ENCODE measurements at places on chromosomes 1 and 21.
A peak's percentile ranks its signal among the peaks of the same experiment; 100 is the strongest.

GRCh38 chr1:44301442-44301841 is 53.6 kb downstream of the ERI3 start:
- H3K27me3 ChIP-seq: no peaks in the 10 kb centered on the region
- no peak overlapping the region for H3K4me3 ChIP-seq

- no peak overlapping the region for H3K27ac ChIP-seq
- no peaks in the 10 kb centered on the region for H3K36me3 ChIP-seq
- DNase-seq: no peak
- H3K27me3 ChIP-seq: peaks cover 9% of the 10 kb centered on the region
- H3K4me3 ChIP-seq: no peak overlapping the region
Measured at GRCh38 chr1:27954186-27954585, 5.6 kb upstream of the XKR8 start.

DNA sequence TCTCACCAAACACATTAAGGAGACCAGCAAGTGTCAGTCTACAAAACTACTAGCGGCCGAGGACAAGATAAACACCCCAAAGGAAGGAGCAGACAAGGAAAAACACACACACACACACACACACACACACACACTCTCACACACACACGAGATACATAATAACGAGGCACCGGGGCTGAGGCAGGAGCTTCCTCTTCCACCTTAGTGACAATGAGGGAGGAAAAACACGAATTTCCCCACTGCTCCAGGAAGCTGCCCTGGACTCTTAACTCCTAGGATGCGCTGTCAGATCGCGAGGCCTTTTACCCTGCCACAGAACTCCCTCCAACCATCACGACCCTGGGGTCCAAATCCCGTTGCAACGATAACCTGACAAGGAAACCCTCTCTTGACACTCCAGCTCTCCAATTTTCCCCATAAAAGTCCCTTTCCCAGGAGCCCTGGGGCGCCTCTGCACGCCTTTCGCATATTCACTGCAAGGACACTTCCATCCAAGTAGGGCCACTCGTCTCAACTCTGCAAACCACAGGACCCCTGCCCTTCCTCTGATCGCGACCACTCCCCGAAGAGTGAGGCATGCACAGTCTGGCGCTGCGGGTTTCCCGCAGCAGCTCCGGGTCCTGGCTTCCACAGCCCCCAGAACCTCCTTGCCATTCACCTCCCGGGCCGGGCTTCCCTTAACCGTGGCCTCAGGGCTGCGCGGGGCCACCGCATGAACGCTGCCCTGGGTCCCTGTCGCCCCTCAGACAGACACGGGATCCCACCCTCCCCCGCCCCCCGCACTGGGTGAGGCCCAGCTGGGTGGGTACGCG is 581 bp downstream of the ETV3 start:
- peak overlapping the region; percentile 92 for H3K27ac ChIP-seq
- peak overlapping the region; percentile 95 for H3K4me3 ChIP-seq
- peaks cover 61% of the 10 kb centered on the region for H3K4me1 ChIP-seq
- DNase-seq: peak; percentile 35
- H3K36me3 ChIP-seq: peaks cover 51% of the 10 kb centered on the region

GRCh38 chr1:86704972-86705664 is 742 bp downstream of the SH3GLB1 start:
- DNase-seq: peak; percentile 46
- peak overlapping the region; percentile 98 for H3K27ac ChIP-seq
- H3K4me3 ChIP-seq: peak overlapping the region; percentile 99
- no peaks in the 10 kb centered on the region for H3K27me3 ChIP-seq

DNA sequence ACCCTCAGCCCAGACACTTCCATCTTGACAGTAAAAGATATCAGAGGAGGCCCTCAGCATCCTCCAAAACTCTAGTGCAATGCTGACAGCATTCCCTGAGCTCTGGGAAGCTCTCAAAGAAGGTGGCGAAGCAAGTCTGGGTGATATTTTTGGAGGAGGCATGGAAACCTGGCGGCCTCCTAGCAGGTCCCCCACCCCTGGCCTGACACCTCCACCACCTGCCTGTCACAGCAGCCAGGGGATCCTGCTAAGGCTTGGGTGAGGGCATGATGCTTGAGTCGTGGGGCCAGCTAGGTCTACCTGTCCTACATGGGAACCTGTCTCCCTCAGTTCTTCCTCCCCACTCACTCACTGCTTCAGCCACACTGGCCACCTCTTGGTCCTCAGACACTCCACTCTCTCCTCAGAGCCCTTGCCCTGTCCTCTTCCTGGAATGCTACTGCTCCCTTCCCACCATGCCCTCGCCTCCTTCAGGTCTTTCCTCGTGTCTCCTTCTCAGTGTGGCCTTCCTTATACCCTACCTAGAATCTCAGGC is 8.5 kb downstream of the DHRS3 start:
- peaks cover 73% of the 10 kb centered on the region for H3K4me1 ChIP-seq
- no peak overlapping the region for H3K4me3 ChIP-seq
- no peaks in the 10 kb centered on the region for H3K27me3 ChIP-seq
- no peak overlapping the region for H3K27ac ChIP-seq
- no peak for DNase-seq
- peaks cover 89% of the 10 kb centered on the region for H3K36me3 ChIP-seq

DNA sequence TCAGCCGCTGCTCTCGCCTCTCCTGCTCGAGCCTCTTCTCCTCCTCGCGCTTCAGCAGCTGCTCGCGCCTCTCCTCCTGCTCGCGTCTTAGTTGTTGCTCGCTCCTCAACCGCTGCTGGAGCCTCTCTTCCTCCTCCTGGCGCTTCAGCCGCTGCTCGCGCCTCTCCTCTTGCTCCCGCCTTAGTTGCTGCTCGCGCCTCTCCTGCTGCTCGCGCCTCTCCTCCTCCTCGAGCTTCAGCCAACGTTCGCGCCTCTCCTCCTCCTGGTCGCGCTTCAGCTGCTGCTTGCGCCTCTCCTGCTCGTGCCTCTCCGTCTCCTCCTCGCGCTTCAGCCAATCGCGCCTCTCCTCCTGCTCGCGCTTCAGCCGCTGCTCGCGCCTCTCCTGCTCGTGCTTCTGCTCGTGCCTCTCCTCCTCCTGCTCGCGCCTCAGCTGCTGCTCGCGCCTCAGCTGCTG is 3.7 kb downstream of the TCHH start:
- peak; percentile 48 for DNase-seq
- H3K4me1 ChIP-seq: peaks cover 5% of the 10 kb centered on the region
- H3K4me3 ChIP-seq: no peak overlapping the region
- peaks cover 21% of the 10 kb centered on the region for H3K27me3 ChIP-seq
- no peaks in the 10 kb centered on the region for H3K36me3 ChIP-seq
- no peak overlapping the region for H3K27ac ChIP-seq

- peaks cover 56% of the 10 kb centered on the region for H3K4me1 ChIP-seq
- peak; percentile 91 for DNase-seq
- peaks cover 54% of the 10 kb centered on the region for H3K36me3 ChIP-seq
- no peaks in the 10 kb centered on the region for H3K27me3 ChIP-seq
- peak within 1 kb of the TSS; percentile 96 for H3K27ac ChIP-seq
Measured at GRCh38 chr1:151059109-151060006, at the start of gene CDC42SE1. Gene CDC42SE1 (minus strand): TSS chr1:151059622. CDS start chr1:151055730, 3,892 bp downstream.

- no peaks in the 10 kb centered on the region for H3K36me3 ChIP-seq
- H3K4me1 ChIP-seq: no peaks in the 10 kb centered on the region
- no peaks in the 10 kb centered on the region for H3K27me3 ChIP-seq
- H3K4me3 ChIP-seq: no peak overlapping the region
Measured at GRCh38 chr1:117857418-117857817, 72.0 kb downstream of the GDAP2 start.

DNA sequence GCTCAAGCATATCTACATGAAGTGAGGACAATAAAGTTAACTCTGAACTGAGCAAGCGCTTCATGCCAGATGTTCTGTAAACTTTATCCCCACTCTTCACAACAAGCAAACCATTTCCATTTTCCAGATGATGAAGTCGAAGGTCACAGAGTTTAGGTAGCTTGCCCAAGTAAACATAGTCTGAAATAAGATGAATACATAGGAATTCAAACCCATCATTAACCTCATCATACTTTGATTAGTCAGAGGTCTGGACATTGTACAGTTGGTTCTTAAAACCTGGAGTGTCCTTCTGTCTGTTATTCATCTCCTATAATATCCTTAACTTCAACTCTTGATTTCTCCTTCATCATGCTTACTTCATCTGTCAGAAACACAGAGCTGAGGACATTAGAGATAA is 180.3 kb upstream of the C8B start:
- H3K4me3 ChIP-seq: no peak overlapping the region
- DNase-seq: no peak
- no peak overlapping the region for H3K27ac ChIP-seq

- H3K27ac ChIP-seq: no peak overlapping the region
- no peaks in the 10 kb centered on the region for H3K36me3 ChIP-seq
- no peak overlapping the region for H3K4me3 ChIP-seq
- H3K27me3 ChIP-seq: no peaks in the 10 kb centered on the region
- no peak for DNase-seq
Measured at GRCh38 chr1:178055093-178055492, 38.8 kb upstream of the RASAL2 start.

- H3K4me3 ChIP-seq: no peak overlapping the region
- H3K4me1 ChIP-seq: no peaks in the 10 kb centered on the region
- H3K27ac ChIP-seq: no peak overlapping the region
Measured at GRCh38 chr1:193794239-193794638, 607.8 kb upstream of the B3GALT2 start.

GRCh38 chr1:246533371-246533905 is 26.4 kb upstream of the SMYD3 start:
- no peak overlapping the region for H3K27ac ChIP-seq
- no peak for DNase-seq
- peaks cover 8% of the 10 kb centered on the region for H3K36me3 ChIP-seq
- H3K4me1 ChIP-seq: peaks cover 2% of the 10 kb centered on the region
- no peak overlapping the region for H3K4me3 ChIP-seq
- H3K27me3 ChIP-seq: no peaks in the 10 kb centered on the region

DNA sequence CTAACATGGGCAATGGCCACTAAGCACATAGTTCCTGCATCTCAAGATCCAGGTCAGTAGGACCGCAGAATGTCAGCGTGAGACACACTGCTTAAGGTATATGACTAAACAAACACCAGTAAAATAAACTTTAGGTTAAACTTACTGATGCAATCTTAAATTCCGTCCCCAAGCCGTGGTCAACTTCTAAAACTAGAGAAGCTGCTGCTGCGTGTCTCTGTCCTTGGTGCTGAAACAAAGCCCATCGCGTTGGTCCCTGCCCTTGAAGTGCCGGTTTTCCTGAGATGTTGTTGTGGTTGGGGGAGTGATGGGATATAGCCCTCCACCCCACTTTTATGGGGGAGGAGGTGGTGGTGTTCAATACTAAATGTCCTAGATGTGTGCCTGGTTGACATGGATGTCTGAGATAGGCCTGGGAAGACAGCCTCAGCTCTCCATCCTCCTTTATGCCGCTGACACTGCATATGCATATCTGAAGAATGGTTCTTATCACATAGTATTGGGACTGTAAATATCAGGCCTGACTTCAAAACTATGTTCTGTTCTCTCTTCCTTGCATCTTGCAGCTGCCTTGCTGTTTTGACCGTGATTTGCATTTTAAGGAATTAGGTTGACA is 72.0 kb upstream of the KCNA3 start:
- no peak overlapping the region for H3K27ac ChIP-seq
- no peak overlapping the region for H3K4me3 ChIP-seq
- H3K36me3 ChIP-seq: no peaks in the 10 kb centered on the region
- DNase-seq: peak; percentile 82
- H3K4me1 ChIP-seq: no peaks in the 10 kb centered on the region
- peaks cover 32% of the 10 kb centered on the region for H3K27me3 ChIP-seq

- H3K36me3 ChIP-seq: no peaks in the 10 kb centered on the region
- H3K27ac ChIP-seq: no peak overlapping the region
- peaks cover 4% of the 10 kb centered on the region for H3K4me1 ChIP-seq
- no peak for DNase-seq
- no peak overlapping the region for H3K4me3 ChIP-seq
- peaks cover 40% of the 10 kb centered on the region for H3K27me3 ChIP-seq
Measured at GRCh38 chr1:22705586-22705985, 5.1 kb upstream of the EPHB2 start.

DNA sequence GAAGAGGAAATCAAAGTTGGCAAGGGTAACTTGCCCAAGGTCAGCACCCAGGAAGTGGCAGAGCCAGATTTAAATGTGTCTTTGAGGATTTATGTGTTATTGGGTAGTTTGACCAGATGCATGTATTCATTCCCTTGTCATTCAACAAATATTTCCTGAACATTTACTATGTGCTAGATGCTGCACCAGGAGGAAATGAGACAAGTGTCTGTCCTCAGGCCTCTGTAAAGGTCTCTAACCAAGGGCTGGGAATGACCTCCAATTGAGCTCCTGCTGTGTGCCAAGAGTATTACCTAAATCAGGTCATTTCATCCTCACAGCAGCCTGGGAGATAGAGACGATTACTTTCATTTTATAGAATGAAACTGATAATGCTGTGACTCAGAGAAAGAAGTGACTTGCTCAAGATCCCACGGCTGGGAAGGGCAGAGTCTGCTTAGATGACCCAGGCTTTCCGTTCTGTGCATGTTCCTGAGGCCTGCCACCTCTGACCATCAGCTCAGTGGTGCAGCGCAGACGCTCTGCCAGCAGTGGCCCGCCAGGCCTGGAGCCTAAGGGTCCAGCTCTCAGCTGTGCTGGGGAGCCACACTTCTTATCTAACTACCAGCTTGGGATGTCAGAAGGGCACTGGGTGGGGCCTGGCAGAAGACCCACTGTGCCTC is 3.5 kb upstream of the TTC22 start:
- H3K27me3 ChIP-seq: no peaks in the 10 kb centered on the region
- H3K36me3 ChIP-seq: no peaks in the 10 kb centered on the region
- H3K27ac ChIP-seq: peak overlapping the region; percentile 43
- H3K4me1 ChIP-seq: peaks cover 63% of the 10 kb centered on the region

DNA sequence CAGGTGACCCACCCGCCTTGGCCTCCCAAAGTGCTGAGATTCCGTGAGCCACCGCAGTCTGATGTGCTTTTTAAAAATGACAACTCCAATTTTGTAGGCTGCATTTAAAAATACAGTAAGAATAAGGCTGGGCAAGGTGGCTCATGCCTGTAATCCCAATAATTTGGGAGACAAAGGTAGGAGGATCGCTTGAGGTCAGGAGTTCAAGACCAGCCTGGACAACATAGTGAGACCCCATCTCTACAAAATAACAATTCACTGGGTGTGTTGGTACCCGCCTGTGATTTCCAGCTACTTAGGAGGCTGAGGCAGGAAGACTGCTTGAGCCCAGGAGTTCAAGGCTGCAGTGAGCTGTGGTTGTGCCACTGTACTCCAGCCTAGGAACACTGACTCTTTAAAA is 23.4 kb downstream of the SLC19A2 start:
- peaks cover 20% of the 10 kb centered on the region for H3K4me1 ChIP-seq
- DNase-seq: no peak
- peaks cover 8% of the 10 kb centered on the region for H3K36me3 ChIP-seq
- peaks cover 2% of the 10 kb centered on the region for H3K27me3 ChIP-seq

- no peaks in the 10 kb centered on the region for H3K4me1 ChIP-seq
- no peak overlapping the region for H3K4me3 ChIP-seq
- DNase-seq: no peak
- no peaks in the 10 kb centered on the region for H3K27me3 ChIP-seq
- no peaks in the 10 kb centered on the region for H3K36me3 ChIP-seq
- no peak overlapping the region for H3K27ac ChIP-seq
Measured at GRCh38 chr1:237012788-237013383, 8.6 kb upstream of the MT1HL1 start.
